ENCODE measurements at places on chromosomes 16 and 17. TPM values are rescaled to one million over a fixed set of nuclear protein-coding genes. Genes with fewer than 3 reads are reported as not detected.

- DNase-seq, result peak; percentile 66
These were observed 32.8 kb upstream of the NUDT16L1 start for GRCh38 chr16:4660454-4661007.

GRCh38 chr17:6019959-6020358 is 50.2 kb upstream of the WSCD1 start:
- DNase-seq, result no peak

DNA sequence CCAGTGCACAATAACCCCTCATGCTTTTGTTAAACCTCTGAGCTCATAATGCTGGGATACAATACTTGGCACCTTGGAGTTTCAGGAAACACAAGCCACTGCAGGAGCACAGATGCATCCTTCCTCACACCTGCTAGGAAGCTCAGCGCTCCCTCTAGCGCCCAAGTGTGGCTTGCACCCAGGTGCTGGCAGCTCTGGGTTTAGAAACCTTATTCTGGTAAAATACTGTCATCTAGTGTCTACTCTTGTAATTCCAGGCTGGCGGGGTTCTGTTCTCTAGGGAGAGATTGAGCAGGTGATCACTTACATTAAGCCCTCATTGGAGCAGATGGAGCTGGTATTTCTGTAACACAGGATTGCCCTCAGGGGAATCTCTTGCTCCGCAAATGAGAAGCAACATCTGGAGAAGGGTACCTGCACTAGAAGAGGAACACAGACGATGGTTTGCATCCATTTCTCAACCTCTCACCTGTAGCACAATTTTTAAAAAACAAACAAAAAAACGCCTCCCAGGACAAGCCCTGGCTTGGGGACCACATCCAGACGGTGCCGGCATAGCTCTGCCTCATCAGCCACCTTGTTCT is 1.5 kb downstream of the CCL1 start:
- DNase-seq, result peak; percentile 94

- DNase-seq, result no peak
These were observed 20.7 kb downstream of the CPNE2 start for GRCh38 chr16:57113042-57113453.

Gene C16orf46
- 0.52 TPM for total RNA-seq
